GF-D8 (cell line): ENCODE measurements at places on chromosomes 3 and 15.

GRCh38 chr15:35209838-35210237, 124.7 kb upstream of the NANOGP8 start:
- no peak for DNase-seq

- no peak for DNase-seq
These were observed 147.0 kb upstream of the PROK2 start for GRCh38 chr3:71931922-71932321.

- DNase-seq = no peak
These were observed 9.7 kb downstream of the TPM1 start for GRCh38 chr15:63052077-63052841.

- no peak for DNase-seq
These were observed 584.4 kb upstream of the TBL1XR1 start for GRCh38 chr3:177781686-177782161.
